ENCODE measurements at places on chromosomes 7 and 10. TPM values are rescaled to one million over a fixed set of nuclear protein-coding genes. Genes with fewer than 3 reads are reported as not detected.

- no peak for DNase-seq
These were observed 238.8 kb upstream of the BMPER start for GRCh38 chr7:33666531-33666930.

DNA sequence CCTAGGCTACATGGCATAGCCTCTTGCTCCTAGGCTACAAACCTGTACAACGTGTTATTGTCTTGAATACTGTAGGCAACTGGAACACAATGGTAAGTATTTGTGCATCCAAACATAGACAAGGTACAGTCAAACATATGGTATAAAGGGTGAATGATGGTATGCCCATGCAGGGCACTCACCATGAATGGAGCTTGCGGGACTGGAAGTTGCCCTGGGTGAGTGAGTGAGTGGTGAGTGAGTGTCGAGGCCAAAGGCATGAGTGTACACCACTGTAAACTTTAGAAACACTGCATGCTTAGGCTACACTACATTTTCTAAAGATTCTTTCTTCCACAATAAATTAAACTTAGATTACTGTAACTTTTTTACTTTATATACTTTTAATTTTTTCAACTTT lies 165.7 kb downstream of the PARD3 start:
- DNase-seq, result no peak

GRCh38 chr7:80259-81067 lies 111.9 kb upstream of the FAM20C start:
- no peak for DNase-seq

Gene ZNF239
- total RNA-seq, result 4.1 TPM

Gene TAS2R39
- not detected for total RNA-seq

Measured in omental fat pad (tissue), 4 donors.